ENCODE measurements at places on chromosomes 12 and 14.

GRCh38 chr12:88006351-88006750 lies 22.9 kb downstream of the C12orf50 start:
- DNase-seq = no peak

DNA sequence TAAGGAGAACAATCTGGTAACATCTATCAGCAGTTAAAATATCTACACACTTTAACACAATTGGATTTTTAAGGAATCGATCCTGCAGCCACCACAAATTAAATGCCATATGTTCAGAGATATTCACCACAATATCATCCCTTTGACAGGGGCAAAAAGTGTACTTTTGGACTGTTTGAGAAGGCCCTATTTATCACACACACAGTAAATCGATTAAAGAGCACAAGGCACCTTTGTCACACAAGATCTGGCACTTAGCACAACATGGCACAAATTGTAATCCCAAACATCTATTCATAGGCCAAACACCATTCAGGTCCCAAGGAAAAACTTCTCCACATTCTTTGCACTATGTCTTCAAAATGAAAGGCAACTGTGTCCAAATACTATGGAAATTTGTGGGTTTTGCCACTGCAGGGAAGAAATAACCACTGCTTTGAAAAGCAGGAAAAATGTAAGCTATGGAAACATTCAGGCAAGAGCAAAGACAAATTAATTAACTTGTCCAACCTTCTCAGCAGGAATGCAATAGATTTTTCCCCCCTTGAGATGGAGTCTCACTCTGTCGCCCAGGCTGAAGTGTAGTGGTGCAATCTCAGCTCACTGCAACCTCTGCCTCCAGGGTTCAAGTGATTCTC lies 282.5 kb upstream of the TMPO start:
- DNase-seq = no peak

GRCh38 chr12:65492998-65493912 lies 214.8 kb downstream of the MSRB3 start:
- no peak for DNase-seq

DNA sequence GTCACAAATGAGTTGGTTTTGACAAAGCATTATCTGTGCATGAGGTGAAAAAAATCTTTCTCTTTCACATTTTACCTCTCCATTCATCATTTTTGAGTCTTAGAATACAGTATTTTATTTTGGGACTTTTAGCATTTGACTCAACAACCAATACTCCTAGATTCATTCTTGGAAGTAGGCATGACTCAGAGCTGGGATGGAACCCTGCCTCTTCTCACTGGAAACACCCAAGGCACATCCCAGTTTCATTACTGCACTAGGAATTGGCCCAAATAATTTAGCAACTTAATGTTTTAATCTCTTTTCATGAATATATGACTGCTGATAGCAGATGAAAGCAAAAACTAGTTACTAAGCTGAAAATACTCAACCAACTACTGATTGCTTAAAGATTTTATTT lies 3.3 kb upstream of the PDZRN4 start:
- no peak for DNase-seq
